Activated CD4-positive, alpha-beta T cell treated with anti-CD3 and anti-CD28 coated beads for 36 hours (primary cell): ENCODE measurements at places on chromosomes 3 and 15. TPM values are rescaled to one million over a fixed set of nuclear protein-coding genes. Genes with fewer than 3 reads are reported as not detected.

FSIP1 gene
- 0.25 TPM for total RNA-seq

ARHGEF3 gene
- total RNA-seq: 34.4 TPM

GRCh38 chr3:59374818-59375211 is 325.0 kb upstream of the CFAP20DC start:
- no peak for DNase-seq

GRCh38 chr15:82081914-82082762 is 36.3 kb upstream of the MEX3B start:
- no peak for DNase-seq

- DNase-seq: no peak
These were observed 155.6 kb downstream of the LRRC28 start for GRCh38 chr15:99406716-99407487.

DNA sequence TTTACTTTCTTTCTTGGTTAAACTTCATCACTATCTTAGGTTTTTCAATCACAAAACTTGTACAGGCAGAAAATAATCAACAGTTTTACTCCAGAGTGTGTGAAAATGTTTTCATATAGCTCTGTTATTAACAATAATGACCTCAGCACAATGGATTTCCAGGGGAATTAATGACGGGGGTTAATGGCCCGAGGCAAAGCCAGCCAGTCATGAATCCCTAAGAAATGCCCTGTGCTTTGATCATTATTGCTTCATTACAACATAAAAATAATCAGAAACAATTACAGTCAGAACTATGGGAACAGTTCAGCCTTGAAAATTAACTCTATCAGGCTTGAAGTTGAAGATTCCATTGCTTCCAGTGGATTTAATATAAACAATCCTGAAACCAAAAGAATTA is 875.4 kb downstream of the ROBO2 start:
- DNase-seq: no peak

DNA sequence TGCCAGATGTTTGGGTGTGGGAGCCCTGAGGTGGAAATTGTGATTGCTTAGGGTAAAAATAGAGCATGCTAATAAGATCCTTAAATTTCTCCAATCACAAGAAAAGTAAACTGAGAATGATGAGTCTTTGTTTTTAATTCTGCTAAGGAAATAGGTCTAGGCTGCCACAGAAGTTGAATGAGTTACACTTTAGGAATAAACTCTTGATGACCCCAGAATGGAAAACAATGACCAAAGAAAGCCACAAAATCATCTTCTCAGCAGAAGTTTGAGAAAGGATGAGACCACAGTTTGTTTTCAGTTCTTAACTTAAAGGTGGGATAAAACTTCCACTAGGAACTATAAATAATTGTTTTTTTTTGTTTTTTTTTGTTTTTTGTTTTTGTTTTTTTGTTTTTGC is 164.6 kb upstream of the BCL6 start:
- DNase-seq: no peak

AHSG gene
- total RNA-seq: not detected

DNA sequence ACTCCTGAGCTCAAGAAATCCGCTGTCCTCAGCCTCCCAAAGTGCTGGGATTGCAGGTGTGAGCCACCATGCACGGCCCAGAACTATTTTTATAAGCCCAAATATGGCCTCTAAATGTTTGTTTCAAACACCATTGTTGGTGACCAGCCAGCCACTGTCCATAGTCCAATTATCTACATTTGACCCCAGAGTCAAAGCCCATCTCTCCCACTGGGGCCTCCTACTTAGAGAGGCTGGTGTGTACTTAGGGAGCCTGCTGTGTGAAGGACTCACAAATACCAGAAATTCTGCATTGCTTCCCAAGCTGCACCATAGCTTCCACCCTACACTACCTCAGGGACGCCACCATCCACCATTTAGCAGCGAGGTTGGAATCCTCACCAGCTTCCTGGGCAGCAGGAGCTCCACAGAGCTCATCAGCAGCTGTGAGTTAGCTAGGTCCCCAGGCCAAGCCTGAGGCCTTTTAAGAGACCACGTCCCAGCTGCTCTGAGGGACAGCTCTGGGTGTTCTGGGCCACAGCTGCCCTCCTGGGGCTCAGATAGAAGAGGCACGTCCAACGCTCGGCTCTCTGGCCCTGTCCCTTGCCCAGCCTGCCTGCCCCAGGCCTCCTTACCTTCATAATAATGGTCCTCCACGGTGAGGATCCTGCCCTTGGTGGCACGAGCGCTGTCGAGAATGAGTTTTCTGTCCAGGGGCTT is 29.5 kb downstream of the TKT start:
- no peak for DNase-seq

GRCh38 chr3:30286007-30286669 is 320.3 kb upstream of the TGFBR2 start:
- peak; percentile 52 for DNase-seq

DNA sequence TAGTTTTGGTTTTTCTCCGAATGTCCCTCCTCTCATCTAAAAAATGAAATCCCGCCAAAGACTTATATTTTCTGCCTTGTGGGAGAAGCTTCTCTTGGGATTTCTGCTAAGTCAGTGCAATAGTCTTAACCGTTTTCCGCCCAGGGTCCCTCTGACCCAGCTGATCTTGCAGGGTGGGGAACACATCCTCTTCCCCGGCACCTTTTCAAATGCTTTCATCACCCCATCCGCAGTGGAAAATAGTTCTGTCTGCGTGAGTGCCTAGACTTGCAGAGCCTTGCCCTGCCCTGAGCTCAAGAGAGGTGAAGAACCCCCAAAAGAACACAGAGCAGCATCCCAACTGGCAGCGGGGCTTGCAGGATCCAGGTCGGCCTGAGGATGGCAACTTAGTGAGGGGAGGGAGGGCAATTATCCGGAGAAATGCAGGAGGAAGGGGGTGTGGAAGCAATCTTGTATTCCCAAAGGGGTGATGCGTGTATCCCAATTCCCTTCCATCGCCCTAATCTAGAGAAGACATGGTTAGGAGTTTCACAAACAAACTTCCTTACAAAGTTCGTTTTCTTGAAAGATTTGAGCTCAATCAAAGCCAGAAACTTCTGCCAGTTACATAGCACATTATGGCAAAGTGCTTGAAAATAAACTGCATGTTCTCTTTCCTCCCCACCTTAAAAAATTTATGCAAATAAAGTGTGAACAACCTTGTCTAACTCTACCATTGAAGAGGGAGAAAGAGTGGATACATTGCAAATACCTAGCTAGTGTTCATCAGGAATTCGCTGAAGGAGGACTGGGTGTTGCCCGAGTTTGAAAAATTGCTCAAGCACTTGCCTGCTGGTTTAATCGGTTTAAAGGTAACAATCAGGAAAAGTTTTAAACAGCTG is 79.9 kb downstream of the NR2F2 start:
- DNase-seq: no peak

- DNase-seq: peak; percentile 41
These were observed 33.7 kb downstream of the CRYGS start for GRCh38 chr3:186510374-186511079.

DNA sequence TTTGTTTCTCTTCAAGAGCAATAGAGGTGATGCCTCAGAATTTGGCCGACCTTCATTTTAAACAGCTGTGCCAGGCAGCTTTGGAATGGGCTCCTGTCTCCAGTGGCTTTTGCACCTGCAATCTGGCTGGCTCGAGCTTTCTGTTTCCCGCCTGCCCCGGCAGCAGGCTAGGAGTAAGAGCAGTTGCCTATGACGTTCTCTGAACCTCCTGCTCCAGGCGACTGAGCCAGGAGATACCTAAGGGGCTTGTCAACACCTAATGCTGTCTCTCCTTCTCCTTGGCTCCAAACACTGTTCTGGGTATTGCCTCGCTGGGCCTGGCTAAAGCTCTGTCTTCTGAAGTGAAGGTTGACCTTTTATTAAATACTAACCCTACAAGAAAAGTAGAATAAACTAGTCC is 229.9 kb downstream of the LRRN1 start:
- no peak for DNase-seq

DENND4A gene
- total RNA-seq: 35.6 TPM

LOXL1 gene
- 2.5 TPM for total RNA-seq

CPNE9 gene
- total RNA-seq: 0.14 TPM

GPR87 gene
- total RNA-seq: 2.5 TPM

DNA sequence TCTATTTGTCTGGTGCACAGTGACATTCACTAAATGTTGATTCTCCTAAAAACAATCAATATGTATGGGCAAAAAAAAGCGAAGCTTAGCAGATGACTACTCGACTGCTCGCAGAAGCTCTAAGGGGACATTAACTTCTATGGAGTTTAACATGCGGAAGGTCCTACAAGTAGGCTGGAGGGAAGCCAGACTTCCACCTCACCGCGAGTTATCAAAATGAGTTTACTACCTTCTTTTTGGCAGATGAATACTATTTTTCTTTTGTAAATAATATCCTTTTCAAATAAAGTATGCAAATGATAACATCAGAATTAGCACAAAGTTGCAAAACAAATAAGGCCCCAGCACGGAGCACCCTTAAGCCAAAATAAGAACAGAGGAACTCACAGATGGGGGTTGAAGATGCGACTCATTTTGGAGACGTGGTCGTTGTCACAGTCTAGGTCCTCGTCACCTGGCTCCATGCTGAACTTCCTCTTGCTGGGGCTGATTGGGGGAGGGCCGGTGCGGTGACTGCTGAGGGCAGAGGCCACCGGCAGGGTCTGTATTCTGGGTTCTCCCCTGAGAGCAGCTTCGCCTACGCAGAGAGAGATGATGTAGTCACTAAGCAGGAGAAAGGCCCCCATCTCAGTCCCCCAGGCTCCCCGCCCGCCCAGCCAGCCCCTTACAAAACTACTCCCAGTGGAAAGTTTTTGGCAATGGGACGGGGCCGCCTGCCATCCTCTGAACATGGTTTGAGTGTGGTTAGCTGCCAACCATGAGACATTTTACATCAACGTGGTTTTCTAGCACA is 42.1 kb downstream of the VGLL4 start:
- DNase-seq: peak; percentile 70

- no peak for DNase-seq
These were observed 37.0 kb downstream of the TTC23 start for GRCh38 chr15:99212406-99212805.

ZKSCAN7 gene
- total RNA-seq: 2.0 TPM

CCR3 gene
- total RNA-seq: not detected

DNA sequence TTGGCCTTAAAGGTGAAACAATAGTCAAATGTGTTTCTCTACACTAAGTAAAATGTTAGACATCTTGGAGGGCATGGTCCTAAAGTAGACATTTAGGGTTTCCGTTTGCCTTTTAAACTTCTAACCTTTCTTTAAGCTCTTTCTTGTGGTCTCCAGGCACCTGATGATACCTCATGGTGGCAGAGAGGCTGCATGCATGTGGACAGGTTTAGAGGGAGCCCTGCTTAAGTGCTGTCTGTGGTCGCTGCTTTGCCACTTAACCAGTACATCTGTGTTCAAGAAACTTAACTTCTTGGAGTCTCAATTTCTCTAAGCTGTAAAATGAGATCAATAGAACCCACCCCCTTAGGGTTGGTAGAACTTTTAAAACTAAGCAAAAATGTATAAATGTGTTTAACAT is 6.2 kb downstream of the MITF start:
- no peak for DNase-seq

GRCh38 chr3:180175572-180175971 is 138.8 kb upstream of the PEX5L start:
- DNase-seq: no peak

RBP2 gene
- not detected for total RNA-seq

C3orf20 gene
- total RNA-seq: not detected

- DNase-seq: no peak
These were observed 39.2 kb downstream of the CLEC3B start for GRCh38 chr3:45065373-45065720.

TRPM1 gene
- not detected for total RNA-seq

DNA sequence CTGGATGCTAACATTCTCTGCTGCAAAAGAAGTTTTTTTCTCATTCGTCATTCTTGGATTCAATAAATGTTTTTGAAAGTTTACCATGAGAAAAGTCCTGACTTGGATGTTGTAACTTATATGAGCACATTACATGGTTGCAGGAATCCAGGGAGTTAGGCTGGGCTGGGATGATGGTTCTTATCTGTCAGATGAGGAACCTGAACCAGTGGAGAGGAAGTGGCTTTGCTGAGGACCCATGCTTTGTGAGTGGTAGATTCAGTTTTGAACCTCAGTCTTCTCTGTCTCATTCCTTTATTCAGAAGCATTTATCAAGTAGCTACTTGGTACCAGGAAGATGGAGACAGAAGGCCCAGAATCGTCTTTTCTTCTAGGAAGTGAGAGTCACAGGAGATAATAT is 3.7 kb upstream of the GASK1A start:
- no peak for DNase-seq

OXNAD1 gene
- 27.7 TPM for total RNA-seq

GOLGA8T gene
- not detected for total RNA-seq

CPN2 gene
- not detected for total RNA-seq

GRCh38 chr15:58138106-58138505 is at the start of gene AQP9:
TSS of gene AQP9 (plus strand) at chr15:58138381. CDS start at chr15:58138566, 185 bp downstream.
- DNase-seq: no peak

GRCh38 chr3:135927155-135927554 is 38.4 kb upstream of the PPP2R3A start:
- no peak for DNase-seq

GRCh38 chr15:46280762-46281542 is 646.1 kb downstream of the SQOR start:
- no peak for DNase-seq

DNA sequence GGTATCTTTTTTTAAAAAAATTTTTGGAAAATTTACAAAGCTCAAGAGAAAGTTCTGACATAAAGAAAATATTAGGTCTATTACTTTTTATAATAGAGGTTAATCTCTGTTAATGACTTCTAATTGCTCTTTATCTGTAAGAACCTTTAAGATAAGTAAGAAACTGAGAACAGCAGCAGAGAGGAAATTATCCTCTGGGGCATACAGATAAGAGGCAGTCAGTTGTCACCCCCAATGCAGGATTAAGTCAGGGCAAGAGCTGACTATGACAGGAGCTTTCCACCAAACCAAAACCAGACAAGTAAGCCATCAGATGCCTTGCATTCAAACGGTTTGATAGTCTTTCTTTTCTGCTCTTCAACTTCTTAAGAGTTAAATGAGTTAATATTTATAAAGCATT is 149.0 kb downstream of the GSK3B start:
- DNase-seq: no peak

DNA sequence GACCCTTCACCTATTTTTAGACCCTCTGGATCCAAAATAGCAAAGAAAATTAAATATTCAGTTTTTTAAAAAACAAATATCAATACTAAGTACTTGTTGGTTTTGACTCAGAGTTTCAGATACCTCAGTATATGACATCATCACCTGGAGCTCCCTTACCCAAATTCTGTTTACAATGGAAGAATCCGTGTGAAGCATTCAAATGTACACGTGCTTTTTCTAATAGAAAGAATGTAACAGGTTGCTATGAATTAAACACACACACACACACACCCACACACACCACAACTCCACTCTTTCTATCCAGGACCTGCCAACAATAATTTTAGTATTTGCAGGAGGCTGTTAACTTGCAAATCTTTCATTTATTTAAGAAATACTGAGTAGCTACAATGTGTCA is 221.8 kb downstream of the THRB start:
- no peak for DNase-seq

- no peak for DNase-seq
These were observed 307.7 kb upstream of the SOX2 start for GRCh38 chr3:181403876-181404660.

VEPH1 gene
- not detected for total RNA-seq

DNA sequence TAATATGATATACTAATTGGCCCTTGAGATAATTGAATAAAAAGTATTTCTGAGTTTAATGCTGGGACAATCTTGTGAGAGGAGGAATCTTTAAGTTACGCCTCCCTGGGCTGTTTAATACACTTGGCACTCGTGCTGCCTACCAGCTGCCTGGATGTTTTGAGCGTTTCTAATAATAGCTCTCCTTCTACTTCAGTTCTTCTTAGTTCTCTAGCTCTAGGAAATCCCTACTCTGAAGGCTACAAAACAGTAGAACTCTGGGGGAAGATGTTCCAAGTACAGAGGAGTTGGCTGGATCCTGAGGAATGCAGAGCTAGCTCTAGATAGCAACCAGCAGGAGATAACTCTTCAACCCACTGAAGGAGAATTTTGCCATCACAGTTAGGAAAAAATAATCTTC is 3.5 kb downstream of the NAALADL2 start:
- no peak for DNase-seq
